ENCODE measurements at places on chromosomes 2 and 18.

DNA sequence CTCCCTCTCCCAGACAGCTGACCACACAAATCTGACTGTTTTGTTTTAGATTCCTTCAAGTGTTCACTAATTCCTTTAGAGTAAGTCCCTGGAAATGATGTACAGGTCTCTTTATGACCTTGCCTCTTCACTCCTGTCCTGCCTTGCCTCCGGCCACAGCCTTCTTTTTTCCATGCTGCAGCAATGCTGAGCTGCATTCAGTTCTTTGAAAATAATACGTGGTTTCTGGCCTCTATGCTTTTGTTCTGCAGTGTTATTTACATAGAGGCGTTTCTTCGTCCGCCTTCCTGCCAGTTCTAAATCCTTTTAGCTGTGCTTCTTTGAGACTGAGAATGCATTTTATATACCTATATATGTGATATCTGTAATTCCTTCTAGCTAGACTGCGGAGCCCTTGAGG lies 87.2 kb downstream of the PPP1R1C start:
- H3K4me3 ChIP-seq: no peak overlapping the region
- no peaks in the 10 kb centered on the region for H3K27me3 ChIP-seq
- H3K4me1 ChIP-seq: no peaks in the 10 kb centered on the region
- no peak for DNase-seq
- no peaks in the 10 kb centered on the region for H3K36me3 ChIP-seq

GRCh38 chr2:9558948-9559381 lies 3.3 kb upstream of the ADAM17 start:
- no peaks in the 10 kb centered on the region for H3K36me3 ChIP-seq
- no peak overlapping the region for H3K4me3 ChIP-seq
- H3K4me1 ChIP-seq: peaks cover 18% of the 10 kb centered on the region
- H3K27ac ChIP-seq: peak overlapping the region; percentile 49
- DNase-seq: no peak

GRCh38 chr2:119367472-119368099 lies 809 bp downstream of the DBI start:
- peak overlapping the region; percentile 97 for H3K27ac ChIP-seq
- H3K27me3 ChIP-seq: no peaks in the 10 kb centered on the region
- DNase-seq: peak; percentile 71
- H3K4me3 ChIP-seq: peak overlapping the region; percentile 65

- no peak overlapping the region for H3K4me3 ChIP-seq
- H3K4me1 ChIP-seq: no peaks in the 10 kb centered on the region
- no peak for DNase-seq
- no peaks in the 10 kb centered on the region for H3K36me3 ChIP-seq
- H3K27me3 ChIP-seq: no peaks in the 10 kb centered on the region
Observed at GRCh38 chr2:1173528-1173927, 222.9 kb downstream of the SNTG2 start.

DNA sequence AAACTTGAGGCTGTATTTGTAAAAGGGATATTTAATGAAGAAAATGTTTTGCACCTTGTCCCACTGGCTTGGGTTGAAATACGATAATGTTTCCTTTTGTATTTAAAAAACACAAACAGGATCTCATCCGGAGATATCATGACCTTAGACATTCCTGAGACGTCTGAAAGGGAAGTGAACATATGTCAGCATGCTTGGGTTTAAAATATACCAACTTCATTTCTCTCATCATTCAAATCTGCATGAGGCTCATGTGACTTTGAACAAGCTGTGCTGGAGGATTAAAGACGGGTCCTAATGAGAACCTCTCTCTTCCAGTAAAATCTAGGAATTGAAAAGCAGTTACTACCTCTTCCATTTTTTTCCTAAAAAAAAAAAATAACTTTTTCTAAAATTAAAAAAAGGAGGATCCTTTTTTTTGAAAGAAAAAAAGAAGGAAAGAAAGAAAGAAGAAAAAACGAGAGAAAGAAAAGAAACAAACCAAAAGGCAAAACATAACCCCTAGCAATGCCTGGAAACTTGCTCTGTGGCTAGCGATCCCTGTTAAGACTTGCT lies 106.8 kb upstream of the ZFP36L2 start:
- H3K4me3 ChIP-seq: no peak overlapping the region
- H3K27me3 ChIP-seq: no peaks in the 10 kb centered on the region
- peaks cover 72% of the 10 kb centered on the region for H3K4me1 ChIP-seq
- H3K36me3 ChIP-seq: no peaks in the 10 kb centered on the region
- peak overlapping the region; percentile 67 for H3K27ac ChIP-seq

- DNase-seq: no peak
- no peaks in the 10 kb centered on the region for H3K36me3 ChIP-seq
- H3K4me3 ChIP-seq: no peak overlapping the region
- H3K4me1 ChIP-seq: no peaks in the 10 kb centered on the region
Observed at GRCh38 chr2:156087875-156088274, 244.6 kb downstream of the NR4A2 start.

DNA sequence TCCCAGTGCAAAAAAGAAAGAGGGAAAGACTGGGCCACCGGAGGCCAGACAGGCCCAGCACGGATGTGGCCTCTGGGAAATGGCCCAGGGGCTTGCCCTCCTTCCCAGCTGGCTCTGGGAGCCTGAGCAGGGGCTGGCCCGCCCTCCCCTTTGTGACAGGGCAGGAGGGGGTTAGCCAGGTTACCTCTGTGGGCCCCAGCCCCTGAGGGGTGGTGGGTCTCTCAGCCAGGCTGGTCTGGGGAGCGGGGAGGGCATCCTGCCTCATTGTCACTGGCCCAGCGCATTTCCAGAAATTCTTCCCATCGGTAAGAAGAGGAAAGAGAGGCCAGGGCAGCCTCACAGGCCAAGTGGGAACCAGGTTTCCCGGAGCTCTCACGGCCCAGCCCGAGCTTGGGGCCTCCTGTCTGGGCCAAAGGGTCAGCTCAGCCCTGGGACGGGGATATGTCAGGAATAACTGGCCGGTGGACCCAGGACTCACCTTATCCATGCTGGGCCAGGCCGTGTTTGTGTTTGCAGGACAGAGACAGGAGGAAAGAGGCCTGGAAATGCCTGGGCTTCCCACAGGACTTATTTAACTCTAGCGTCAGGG lies 182.2 kb downstream of the ZFP36L2 start:
- peak overlapping the region; percentile 26 for H3K27ac ChIP-seq
- H3K4me3 ChIP-seq: no peak overlapping the region
- DNase-seq: no peak
- H3K27me3 ChIP-seq: no peaks in the 10 kb centered on the region
- H3K4me1 ChIP-seq: peaks cover 31% of the 10 kb centered on the region
- H3K36me3 ChIP-seq: no peaks in the 10 kb centered on the region

GRCh38 chr2:160650196-160651118 lies 156.8 kb upstream of the RBMS1 start:
- H3K36me3 ChIP-seq: no peaks in the 10 kb centered on the region
- no peaks in the 10 kb centered on the region for H3K4me1 ChIP-seq
- no peak overlapping the region for H3K27ac ChIP-seq
- no peaks in the 10 kb centered on the region for H3K27me3 ChIP-seq

GRCh38 chr2:229408962-229409361 lies 137.9 kb upstream of the PID1 start:
- H3K27ac ChIP-seq: peak overlapping the region; percentile 73
- no peaks in the 10 kb centered on the region for H3K36me3 ChIP-seq
- no peak overlapping the region for H3K4me3 ChIP-seq
- no peaks in the 10 kb centered on the region for H3K4me1 ChIP-seq
- H3K27me3 ChIP-seq: no peaks in the 10 kb centered on the region

GRCh38 chr18:54129448-54130067 lies 94.9 kb downstream of the MBD2 start:
- H3K27ac ChIP-seq: no peak overlapping the region
- no peak for DNase-seq

GRCh38 chr2:12107939-12108338 lies 361.5 kb downstream of the LPIN1 start:
- no peak overlapping the region for H3K4me3 ChIP-seq
- no peaks in the 10 kb centered on the region for H3K27me3 ChIP-seq
- peaks cover 6% of the 10 kb centered on the region for H3K4me1 ChIP-seq
- no peaks in the 10 kb centered on the region for H3K36me3 ChIP-seq

DNA sequence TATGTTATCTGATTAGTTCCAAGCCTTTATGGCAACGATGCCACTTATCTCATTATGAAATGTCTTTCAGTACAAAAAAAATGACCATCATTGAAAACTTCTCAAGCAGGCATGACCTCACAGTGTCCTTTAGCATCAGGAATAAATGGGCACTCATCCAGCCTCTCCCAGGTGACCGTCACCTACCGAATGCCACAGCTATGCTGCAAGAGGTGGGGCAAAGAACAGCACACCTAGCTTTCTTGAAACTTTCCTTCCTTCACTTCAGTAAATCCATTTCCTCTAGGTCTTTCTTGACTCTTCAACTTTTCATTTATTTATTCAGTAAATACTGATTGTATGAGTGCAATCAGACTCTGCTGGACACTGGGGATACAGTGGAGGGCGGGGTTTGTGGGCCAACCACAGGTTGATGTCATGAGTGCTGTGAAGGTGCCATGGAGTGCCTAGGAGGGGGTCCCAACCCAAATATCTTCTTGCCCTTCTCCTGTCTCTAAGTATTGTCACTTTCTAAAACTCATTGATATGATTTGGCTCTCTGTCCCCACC lies 54.3 kb upstream of the HK2 start:
- no peaks in the 10 kb centered on the region for H3K27me3 ChIP-seq
- DNase-seq: no peak
- no peak overlapping the region for H3K27ac ChIP-seq
- peaks cover 10% of the 10 kb centered on the region for H3K4me1 ChIP-seq
